Stimulated activated CD4-positive, alpha-beta T cell treated with anti-CD3 and anti-CD28 coated beads, Interleukin-4, amount 100 ng/mL, for 1 hour (primary cell): ENCODE measurements at places on chromosomes 12 and 14.

- DNase-seq: no peak
These were observed 169.8 kb downstream of the PRKCH start for GRCh38 chr14:61491224-61491623.

DNA sequence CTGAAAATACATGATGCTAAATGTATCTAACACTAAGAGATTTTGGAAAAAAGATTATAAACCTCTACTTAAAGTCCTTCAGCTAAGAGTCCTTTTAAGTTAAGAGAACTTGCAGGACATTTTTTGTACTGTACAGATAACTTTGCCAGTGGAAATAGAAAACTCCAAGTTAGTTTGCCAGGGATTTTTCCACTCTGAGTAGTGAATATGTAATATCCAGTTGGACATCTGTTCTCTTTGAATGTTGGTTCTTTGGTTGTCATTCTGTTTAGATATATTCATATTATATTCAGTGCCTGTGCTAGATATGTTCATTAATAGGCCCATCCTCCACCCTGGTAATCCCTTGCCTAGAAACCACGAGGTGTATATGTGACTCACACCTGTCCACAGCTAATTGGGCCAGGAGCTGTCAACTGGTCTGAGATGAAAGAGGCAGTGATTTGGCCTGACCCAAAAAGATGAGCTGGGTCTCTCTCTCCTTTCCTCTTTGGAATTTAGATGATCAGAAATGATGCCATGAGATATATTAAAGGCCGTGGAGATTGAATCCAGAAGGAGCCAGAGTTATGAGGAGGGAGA lies 261.0 kb upstream of the LRIG3 start:
- no peak for DNase-seq

DNA sequence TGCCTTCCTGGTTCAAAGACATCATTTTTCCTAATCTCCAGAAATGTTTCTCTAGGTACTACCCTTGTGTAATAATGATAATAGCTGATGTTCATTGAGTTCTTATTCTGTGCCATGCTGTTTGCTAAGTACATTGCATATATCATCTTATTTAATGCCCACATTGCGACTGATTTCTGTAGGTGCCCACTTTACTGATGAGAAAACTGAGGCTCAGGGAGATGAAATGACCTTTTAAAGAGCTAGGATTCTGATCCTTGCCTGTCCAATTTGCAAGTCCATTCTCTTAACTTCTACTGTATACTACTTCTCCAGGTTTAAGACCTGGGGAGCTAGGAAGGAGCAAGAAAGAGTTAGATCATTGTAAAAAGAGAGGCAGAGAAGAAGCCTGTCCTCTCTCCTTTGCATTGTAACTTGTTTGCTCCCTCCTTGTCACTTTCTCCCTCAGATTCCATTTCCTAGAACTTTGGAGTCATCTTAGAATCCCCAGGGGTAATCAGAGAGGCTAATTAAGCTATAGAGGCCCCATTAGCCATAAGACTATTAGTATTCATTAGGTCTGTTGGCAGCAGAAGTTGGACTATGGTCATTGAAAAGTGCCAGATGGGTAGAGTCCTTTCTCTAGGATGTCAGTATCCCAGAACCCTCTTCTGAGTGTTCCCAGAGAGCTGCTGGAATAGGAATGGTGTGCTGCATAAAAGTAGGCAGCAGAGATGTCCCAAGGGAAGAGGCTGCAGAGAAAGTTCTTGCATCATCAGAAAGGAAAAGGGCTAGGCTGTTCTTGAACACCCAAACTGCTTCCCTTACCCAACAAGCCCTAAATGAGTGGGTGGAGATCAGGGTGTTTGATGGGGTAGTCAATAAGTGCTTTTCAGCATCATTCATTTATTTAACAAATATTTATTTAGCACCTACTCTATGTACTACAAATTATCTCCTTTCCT lies 3.1 kb downstream of the DGKA start:
- DNase-seq: no peak

GRCh38 chr12:88327276-88327675 lies 185.2 kb downstream of the TMTC3 start:
- no peak for DNase-seq
